ENCODE measurements at places on chromosomes 3 and 15.

DNA sequence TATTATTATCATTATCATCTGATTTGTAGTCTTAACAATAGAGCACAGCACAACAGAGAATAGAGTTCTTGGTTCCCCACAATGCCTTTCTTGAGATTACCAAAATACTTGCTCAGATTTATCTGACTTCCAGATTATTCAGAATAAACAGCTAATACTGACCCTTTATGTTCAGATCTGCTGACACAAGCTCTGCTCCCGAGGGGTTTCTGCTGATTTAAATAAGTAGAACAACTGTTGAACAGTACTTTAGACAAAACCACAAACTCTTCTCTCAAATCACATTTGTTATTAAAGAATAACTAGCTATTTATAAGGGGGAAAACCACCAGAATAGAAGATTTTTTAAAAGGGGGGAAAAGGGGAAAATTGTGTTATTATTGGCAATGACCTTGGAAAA, 380.2 kb upstream of the ATP11B start:
- DNase-seq: no peak

DNA sequence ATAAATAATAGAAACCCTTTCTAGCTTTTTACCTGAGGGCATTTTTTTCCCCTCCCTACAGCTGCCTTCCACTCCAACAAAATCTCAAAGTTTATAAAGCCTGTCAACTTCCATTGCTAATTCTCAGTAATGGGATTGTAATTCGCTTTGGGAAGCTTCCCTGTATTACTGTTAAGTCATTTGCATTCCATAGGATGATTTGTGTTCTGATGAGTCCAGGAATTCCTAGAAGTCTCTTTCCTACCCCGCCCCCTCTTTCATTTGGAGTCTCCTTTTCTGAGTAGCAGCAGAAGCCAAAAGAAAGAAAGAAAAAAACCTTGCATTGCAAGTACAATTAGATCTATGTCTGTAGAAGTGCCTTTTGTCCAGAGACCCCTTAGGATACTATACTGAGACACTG, 1033.3 kb downstream of the IGSF11 start:
- DNase-seq: no peak

GRCh38 chr3:132346841-132347736, 29.9 kb downstream of the ACP3 start:
- no peak for DNase-seq

DNA sequence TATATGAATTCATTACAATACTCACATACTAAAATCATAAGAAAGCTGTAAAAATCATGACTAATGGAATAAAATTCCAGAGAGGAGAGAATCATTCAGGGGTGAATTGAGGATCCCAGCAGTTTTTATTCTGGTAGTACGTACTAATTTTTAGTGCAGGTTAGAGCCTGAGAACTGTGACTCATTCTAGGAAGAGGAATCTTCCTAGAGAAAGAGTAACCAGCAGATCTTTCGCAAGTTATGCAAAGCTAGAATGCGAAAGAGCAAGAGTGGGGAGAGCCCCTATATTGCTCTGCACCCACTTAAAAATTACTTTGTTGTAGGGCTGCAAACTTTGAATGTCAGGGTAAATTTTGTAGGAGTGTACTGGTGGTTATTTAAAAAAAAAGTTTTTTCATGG, 303.6 kb upstream of the ARPP21 start:
- no peak for DNase-seq

- DNase-seq: no peak
Observed at GRCh38 chr15:63940966-63941620, 105.2 kb downstream of the DAPK2 start.

All from hematopoietic multipotent progenitor cell treated with erythropoietin and hydrocortisone succinate and interleukin-3 and kit ligand, for 15 days (in vitro differentiated cells).